ENCODE measurements at places on chromosomes 16 and 17. TPM values are rescaled to one million over a fixed set of nuclear protein-coding genes. Genes with fewer than 3 reads are reported as not detected.

DNA sequence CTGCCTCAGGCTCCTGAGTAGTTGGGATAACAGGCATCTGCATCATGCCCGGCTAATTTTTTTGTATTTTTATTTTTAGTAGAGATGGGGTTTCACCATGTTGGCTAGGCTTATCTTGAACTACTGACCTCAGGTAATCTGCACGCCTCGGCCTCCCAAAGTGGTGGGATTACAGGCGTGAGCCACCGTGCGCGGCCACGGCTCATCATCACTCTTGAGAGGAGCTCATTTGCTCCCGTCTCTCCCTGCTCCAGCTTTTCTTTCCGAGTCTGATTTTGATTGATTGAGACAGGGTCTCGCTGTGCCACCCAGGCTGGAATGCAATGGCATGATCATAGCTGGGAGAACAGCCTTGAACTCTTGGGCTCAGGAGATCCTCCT, 12.6 kb downstream of the PGS1 start:
- no peak for DNase-seq

- DNase-seq: no peak
Observed at GRCh38 chr16:30964574-30965226, 7.1 kb downstream of the SETD1A start.

GRCh38 chr16:51393381-51394005, 242.4 kb upstream of the SALL1 start:
- no peak for DNase-seq

- no peak for DNase-seq
Observed at GRCh38 chr17:54494721-54495715, 405.6 kb upstream of the TOM1L1 start.

DNA sequence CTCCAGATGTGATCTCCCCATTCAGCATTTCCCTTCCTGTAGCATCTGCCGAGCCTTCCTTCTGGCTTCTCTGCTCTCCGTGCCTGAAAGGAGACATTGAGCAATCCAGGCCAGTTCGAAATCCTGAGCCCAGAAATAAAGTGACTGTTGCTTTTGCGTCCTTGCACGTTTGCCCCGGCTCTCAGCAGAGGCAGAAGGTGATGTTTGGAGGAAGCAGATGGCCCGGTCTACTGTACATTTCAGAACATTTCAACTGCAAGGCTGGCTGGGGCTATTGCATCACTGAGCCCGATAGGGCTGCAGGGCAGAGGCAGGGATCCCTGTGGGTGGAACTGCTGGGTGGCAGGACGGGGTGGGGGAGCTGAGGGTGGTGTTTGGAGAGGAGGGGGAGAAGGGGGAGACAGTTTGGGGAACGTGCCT, 29.4 kb downstream of the IRF8 start:
- no peak for DNase-seq

- peak; percentile 81 for DNase-seq
Observed at GRCh38 chr17:32319548-32319905, 22.4 kb downstream of the C17orf75 start.

GRCh38 chr17:72454342-72454741, 333.5 kb downstream of the SOX9 start:
- DNase-seq: no peak

GRCh38 chr17:3982113-3982512, 17.9 kb upstream of the ATP2A3 start:
- no peak for DNase-seq

KRT33B gene
- not detected for total RNA-seq

KRTAP3-1 gene
- total RNA-seq: not detected

- no peak for DNase-seq
Observed at GRCh38 chr17:142876-143784, 5.8 kb downstream of the SCGB1C2 start.

KIF2B gene
- total RNA-seq: not detected

DNA sequence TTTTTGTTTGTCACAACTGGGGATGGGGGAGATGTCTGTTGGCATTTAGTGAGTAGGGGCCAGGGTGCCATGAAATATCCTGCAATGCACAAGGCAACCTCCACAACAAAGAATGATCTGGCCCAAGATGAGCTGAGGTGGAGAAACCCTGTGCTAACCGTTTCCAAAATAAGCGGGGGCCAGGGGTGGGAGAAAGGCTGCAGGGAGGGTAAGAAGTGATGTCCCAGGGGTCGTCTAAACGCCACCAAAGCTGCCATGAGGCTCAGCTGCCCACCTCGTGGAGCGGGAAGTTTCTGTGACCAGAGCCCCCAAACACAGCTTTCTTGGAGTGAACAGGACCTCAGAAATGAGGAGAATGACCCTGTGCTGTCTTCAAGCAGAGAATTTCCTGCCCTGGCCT, 76.5 kb upstream of the CDH5 start:
- DNase-seq: no peak

GRCh38 chr17:82101767-82102679, 4.0 kb upstream of the FASN start:
- DNase-seq: no peak

- DNase-seq: no peak
Observed at GRCh38 chr17:41294016-41294415, 8.6 kb downstream of the KRTAP29-1 start.

GRCh38 chr16:63415014-63415413, 1378.8 kb upstream of the CDH8 start:
- DNase-seq: no peak

SLC4A1 gene
- total RNA-seq: not detected

UNC119 gene
- 38.6 TPM for total RNA-seq

DNA sequence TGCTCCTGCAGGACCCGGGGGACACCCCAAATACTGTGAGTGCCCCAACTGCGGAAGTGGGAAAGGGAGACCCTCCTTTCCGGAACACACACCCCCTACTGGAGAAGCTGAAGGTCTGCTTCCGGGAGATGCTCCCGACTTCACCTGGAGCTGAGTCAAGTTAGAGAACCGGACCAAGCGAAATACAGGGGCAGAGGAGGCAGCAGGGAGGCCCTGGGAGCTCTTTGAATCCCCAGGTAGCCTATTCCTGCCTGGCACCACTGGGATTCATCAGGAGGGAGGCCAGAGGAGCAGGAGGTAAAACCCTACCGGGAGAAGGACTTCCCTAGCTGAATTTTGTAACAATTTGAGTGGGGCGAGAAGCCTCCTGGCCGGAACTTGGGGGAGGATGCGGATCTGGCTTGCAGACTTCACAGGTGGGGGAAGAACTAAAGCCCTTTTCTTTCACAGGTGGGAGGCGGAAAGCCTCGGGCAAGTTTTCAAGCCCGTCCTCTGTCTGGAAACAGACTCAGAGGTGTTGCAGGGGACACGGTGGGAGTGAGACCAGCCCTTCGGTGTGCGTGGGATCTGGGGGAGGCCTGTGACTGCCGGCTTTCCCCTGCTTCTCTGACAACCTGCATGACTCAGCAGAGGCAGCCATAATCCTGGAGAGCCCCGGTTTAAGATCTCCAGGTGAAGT, 22.4 kb upstream of the TEKT1 start:
- DNase-seq: peak; percentile 10

Measured in activated CD4-positive, alpha-beta T cell treated with anti-CD3 and anti-CD28 coated beads, Interleukin-2, amount 10 ng/mL, durations not matched to agents 7 days and 5 days (primary cell).